ENCODE measurements at places on chromosomes 16 and 17.
A peak's percentile ranks its signal among the peaks of the same experiment; 100 is the strongest.

GRCh38 chr16:59053911-59054310, 319.8 kb upstream of the GOT2 start:
- no peak for DNase-seq

DNA sequence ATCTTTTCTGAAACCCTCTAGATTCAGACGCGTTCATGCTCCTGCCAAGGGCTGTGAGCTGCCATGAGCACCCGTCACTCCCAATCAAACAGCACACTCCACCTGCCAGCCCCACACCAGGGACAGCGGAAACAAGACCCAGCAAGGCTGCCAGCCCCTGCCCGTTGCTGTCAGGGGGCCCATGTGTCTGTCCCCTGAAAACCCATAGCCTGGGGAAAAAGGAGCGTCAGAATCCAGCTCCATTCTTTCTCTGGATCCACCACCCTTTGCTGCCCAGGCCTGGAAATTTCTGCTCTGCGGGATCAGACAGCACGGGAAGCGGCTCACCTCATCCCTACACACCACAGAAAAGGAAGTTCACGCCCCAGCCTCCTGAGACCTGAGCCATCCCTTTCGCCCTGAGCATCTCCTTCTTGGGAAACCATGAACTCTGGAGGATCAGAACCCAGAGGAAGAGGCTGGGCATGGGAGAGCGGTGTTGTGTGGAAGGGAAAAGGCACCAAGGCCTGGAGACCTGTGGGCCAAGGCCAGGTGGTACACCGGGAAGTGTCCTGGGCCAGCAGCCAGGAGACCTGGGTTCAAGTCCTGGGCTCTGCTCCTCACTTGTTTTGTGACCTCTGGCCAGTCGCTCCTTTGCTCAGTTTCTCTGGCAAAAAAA, 51.5 kb upstream of the RCVRN start:
- DNase-seq, result no peak

- no peak for DNase-seq
Observed at GRCh38 chr17:290121-290521, 62.5 kb downstream of the RPH3AL start.

DNA sequence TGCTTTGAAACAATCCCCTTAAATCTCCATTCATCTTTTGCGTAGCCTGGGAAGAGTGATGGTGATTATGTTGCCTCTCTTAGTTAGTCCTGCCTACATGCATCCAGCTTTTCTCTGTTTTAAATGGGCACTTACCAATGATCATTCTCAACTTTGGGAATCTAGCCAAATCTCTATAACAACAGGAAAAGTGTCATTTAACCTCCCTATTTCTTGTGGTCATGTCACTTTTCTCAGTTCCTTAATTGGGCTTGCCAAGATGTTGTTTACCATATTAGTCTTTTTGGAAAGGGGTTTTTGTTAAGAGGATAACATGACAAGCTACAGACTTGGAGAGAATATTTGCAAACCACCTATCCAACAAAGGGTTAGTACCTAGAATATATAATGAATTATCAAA, 15.6 kb upstream of the CLEC10A start:
- no peak for DNase-seq

GRCh38 chr17:56045872-56046271, 107.4 kb upstream of the ANKFN1 start:
- no peak for DNase-seq

GRCh38 chr17:63039342-63039741, 73.3 kb downstream of the TANC2 start:
- no peak for DNase-seq

DNA sequence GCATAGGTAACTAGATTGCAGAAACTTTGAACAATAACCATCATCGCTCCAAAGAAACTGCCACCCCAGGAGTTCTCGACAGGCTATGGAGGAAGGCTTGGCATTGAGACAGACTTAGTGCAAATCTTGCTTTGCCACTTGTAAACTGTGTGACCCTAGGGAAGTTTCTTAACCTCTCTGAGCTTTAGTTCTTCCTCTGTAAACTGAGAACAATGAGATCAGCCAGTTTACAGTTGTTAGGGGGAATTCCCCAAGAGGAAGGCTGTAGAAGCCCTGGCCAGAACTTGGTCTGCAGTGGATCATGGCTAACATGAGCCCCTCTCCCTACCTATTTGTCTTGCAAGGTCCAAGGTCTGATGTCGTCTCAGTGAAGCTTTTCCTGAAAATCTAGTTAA, 78.9 kb downstream of the NT5M start:
- no peak for DNase-seq

- no peak for DNase-seq
Observed at GRCh38 chr16:31875112-31875803, 1.7 kb downstream of the ZNF267 start.

GRCh38 chr16:80142940-80143339, 397.9 kb upstream of the DYNLRB2 start:
- no peak for DNase-seq

- DNase-seq, result peak; percentile 92
Observed at GRCh38 chr17:27323538-27324215, 29.8 kb downstream of the WSB1 start.

All from large intestine (tissue), 12 donors.